ENCODE measurements at places on chromosomes 7 and 10.

DNA sequence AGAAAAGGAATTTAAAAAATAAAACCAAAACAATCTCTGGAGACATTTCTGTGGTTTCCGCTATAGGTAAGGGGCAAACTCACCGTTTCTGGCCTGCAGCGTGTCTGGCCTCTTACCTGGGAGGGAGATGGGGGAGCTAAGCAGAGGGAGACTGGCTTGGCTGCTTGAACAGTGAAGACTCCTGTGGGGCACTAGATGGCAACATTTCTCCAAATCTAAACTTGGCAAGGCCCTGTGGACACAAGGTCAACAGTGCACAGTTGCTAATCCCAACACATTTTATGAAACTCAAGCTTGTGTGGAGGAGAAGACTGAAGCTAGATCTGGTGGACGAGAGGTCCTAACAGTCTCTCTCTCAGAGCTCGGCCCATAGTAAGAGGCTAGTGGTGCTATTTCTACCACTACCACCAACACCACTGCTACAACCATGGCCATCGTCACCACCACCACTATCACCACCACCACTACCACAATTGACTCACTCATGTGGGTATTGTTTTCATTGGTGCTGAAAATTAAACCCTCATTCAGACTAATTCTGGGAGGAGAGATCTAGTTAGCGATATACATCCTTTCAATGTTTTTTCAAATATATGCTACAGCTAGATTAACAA is 28.4 kb upstream of the CDHR3 start:
- peak; percentile 42 for DNase-seq

DNA sequence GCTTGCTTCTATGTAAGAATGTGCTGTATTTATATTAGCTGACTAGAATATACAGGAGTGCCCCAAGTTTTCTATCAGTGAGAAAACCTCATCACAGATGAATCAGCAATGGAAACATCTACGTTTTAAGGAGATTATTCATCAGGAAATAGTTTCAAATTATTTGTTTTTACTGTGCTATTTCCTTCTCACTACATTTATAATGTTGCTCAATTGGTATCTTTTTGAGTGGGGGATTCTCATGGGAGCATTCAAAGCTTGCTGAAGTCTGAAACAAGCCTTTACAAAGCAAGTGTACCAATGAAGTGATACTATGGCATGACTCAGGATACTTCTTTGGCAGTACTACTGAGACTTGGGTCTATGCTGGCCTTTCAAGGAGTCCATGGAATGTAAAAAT is 191.1 kb upstream of the SLC26A5 start:
- peak; percentile 88 for DNase-seq

- no peak for DNase-seq
Observed at GRCh38 chr7:147803606-147804005, 787.0 kb upstream of the C7orf33 start.

DNA sequence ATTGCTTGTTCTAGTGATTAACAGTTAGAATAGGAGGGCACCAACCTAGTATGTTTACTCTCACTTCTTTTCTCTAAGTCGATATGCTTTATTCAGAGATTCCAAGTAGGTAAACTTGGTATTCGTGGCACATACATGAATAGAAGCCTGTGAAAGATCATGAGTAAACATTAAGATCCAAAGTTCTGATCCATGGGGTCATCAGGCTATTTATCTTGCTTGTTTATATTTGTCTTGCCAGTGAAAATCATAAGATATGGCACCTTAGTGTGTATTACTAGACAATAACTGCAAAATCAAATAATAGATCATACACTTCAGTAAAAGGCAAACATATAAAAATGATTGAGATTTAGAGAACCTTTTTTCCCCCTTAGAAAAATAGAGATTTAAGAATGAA is 56.5 kb upstream of the LHFPL3 start:
- no peak for DNase-seq

DNA sequence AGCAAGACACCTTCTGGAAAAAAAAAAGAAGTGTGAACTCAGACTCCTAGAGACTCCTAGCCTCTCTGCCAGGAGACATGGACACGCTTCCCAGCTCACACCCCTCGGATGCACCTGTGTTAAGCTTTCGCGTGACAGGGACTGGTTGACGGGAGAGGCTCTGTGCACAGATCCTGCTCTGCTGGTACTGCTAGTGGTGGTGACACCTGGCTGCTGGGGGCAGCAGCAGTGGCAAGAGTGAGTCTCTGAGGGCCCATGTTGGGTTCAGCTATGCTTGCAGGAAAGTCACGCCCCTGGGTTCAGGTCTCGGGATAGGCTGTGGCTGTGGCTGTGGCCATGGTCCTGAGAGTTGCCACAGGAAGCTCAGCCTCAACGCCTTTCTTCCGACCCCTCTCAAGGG is 81.1 kb downstream of the XRCC2 start:
- DNase-seq = no peak

- DNase-seq = no peak
Observed at GRCh38 chr10:110783509-110784107, 88.1 kb upstream of the PDCD4 start.

- DNase-seq = no peak
Observed at GRCh38 chr7:42218248-42218647, 18.8 kb downstream of the GLI3 start.

- no peak for DNase-seq
Observed at GRCh38 chr7:84336303-84336702, 141.7 kb upstream of the SEMA3A start.

DNA sequence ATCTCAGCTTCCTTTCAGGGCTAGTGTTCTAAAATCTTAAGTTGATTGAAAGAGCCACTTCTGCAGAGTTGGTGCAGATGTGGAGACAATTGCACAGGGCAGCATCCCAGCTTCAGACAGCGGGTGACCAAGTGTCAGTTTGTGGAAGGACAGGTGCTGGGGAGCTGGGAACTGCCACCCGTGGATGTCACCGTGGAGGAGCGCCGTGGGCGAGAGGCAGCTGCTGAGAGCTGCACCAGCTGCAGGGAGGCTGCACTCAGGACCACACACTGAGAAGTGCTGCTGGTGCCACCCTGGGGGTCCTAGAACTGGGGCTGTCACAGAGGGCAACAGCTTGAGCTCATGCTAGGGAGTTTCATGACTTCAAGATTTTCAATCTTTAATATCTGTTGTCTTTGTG is 543.0 kb upstream of the FZD8 start:
- DNase-seq = no peak

GRCh38 chr7:103996639-103997038 is 7.2 kb upstream of the RELN start:
- DNase-seq = no peak

DNA sequence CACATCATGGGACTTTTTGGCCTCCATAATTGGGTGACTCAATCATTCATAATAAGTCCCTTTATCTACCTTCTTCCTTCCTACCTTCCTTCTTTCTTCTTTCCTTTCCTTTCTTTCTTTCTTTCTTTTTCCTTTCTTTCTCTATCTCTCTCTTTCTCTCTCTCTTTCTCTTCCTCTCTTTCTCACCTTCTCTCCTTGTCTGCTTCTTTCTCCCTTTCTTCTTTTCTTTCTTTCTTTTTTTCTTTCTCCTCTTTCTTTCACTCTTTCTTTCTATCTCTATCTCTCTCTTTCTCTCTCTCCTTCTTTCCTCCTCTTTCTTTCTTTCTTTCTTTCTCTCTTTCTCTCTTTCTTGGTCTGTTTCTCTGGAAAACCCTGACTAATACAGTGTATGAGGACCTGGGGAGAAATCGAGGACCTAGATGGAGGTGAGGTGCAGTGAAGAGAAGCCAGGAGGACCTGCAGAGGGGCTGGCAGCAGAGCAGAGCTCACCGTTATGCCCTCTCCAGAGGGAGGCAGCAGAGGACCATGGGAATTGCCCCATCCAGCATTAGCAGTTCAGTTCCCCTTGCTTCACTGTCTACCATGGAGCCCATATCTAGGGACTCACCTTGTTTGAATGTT is 52.7 kb upstream of the BTRC start:
- DNase-seq = no peak

DNA sequence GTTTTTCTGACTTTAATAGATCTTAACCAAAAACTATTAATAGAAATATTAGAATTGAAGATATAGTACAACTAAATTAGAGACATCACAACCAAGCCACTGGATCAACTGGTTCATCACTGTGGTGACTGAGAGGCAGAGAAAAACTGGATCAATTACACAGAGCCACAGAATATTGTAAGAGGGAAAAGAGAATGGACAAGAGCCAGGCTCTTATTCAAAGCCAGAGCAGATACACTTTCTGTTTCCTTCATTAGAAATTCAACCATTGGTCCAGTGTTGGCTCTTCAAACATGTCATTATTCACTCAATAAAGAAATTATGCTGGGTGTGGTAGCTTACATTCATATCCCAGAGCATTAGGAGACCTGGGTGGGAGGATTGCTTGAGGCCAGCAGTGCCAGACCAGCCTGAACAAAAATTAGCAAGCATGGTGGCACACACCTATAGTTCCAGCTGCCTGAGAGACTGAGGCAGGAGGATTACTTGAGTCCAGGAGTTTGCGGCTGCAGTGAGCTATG is 295.1 kb downstream of the NEBL start:
- DNase-seq = no peak

GRCh38 chr7:30658479-30659074 is 23.7 kb downstream of the CRHR2 start:
- DNase-seq = no peak

DNA sequence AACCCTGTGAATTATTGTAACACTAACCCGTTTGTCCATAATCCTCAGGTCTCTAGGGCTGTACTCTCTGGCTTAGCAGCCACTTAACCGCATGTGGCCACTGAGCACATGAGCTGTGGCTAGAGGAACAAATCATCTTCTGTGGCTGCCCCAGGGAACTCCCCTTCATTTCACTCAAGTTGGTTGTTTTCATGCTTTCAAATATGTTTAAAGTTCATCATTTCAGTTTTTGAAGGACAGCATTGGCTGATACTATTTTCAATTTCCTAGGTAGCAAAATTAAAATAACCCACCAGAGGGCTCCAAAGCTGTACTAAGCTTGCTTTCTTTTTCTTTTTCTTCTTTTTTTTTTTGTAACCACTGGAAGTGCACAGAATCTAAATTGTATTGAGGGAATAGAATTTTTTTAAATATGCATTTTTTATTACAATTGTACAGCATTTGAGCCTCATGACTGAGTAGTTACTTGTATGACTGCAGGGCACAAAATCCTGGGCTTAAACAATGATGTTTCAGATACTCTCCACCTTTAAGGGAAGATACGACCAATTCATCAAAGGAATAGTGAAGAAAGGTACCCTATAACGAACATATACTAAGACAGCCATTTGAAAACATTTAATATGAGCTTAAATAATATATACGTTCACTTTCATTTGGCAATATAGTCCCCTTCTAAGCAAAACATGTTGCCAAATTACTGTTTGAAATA is 38.6 kb downstream of the MRC1 start:
- peak; percentile 13 for DNase-seq

DNA sequence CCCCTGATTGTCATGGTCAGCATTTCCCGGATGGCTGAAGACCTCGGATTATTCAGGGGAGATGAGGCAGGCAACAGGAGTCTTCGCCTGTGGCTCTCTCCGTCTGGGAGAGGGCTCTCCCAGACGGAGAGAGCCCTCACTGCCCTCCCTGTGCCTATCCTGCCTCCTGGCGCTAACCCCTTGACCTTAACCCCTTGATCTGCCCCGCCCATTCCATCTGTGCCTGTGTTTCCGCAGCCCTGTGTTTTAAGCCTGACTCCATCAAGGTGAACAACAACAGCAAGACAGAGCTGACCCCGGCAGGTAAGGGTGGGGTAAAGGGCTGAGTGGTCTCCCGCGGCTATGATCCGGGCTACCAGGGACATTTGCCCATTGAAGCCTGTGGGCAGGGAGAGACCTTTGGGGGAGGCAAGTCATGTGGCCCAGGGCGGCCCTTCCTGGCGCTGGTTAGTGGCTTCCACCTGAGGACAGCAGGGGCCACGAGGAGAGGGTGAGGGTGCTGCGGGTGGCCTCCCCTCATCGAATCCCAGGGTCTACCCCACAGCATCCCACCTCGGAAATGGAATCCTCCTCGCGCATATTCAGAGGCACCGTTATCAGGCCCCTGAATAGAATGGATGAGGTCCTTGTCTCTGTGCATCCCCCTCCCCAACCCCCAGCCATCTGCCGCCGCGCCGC is 4.2 kb upstream of the MUC12 start:
- DNase-seq = no peak
